Breast epithelium (tissue), 4 donors: ENCODE measurements at places on chromosomes 2 and 18. TPM values are rescaled to one million over a fixed set of nuclear protein-coding genes. Genes with fewer than 3 reads are reported as not detected.

GRCh38 chr2:5736050-5736449 is 43.9 kb downstream of the SOX11 start:
- DNase-seq: no peak

DNA sequence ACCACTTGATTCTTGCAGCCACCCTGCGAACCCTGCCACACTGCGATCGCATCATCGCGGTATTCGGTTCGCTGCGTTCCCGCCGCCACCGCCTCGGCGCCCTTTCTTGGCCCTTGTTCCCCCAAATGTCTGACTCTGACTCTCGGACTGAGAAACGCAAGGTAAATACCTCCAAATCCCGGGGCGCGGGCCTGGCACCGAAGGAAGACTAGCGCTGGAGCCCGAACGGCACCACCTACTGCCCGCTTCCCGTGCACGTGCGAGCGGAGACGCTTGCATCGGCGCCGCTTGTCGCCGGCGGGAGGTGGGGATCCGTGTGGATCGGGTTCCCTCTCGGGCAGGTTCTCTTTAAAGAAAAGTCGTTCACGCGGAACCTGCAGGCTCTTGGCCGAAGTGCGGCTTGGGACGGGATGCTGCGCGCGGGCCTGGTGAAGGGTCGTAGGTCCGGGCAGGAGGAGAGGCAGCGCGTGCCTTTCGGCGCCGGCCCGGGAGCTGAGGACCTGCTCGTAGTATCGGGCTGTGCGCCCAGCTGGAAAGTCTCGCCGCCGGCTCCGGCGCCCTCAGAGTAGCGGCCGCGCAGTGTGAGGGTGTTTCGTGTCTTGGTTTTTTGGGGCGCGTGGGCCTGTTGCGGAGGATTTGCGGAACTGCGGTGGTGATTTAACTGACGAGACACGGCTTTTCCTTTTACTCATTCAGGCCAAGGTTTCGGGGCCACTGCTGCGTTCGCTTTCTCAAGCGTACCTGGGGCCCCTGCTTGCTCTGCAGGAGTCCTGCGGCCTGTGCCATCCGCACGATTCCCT is 514 bp downstream of the BCL2L11 start:
- peak; percentile 57 for DNase-seq

DNA sequence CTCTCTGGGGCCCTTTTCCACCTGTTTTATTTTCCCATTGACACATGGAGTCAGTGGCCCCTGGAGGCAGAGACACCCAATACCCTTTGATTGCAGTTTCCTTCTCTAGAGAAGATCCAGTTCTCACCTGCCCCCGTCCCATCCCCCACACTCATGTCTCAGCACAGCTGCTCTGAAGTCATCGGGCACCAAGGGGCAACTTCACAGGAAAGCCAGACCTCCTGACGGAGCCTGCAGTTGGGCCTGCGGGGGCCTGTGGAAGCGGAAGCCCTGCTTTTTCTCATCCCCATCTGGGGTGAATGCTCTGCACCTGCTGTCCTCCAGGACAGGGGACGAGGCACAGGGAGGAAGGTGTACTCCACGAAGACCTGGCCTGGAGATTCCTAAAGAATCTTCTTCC is 308.3 kb upstream of the EPAS1 start:
- DNase-seq: no peak

Gene MSH6
- 42.6 TPM for total RNA-seq

- DNase-seq: no peak
These were observed 773.7 kb upstream of the RAB6C start for GRCh38 chr2:129205766-129206165.

GRCh38 chr18:23852236-23853045 is 162.1 kb upstream of the TTC39C start:
- no peak for DNase-seq

- DNase-seq: no peak
These were observed 757.1 kb upstream of the CDH7 start for GRCh38 chr18:64993695-64994094.

GRCh38 chr18:47779381-47779780 is 151.1 kb downstream of the SMAD2 start:
- no peak for DNase-seq

GRCh38 chr2:59974051-59974766 is 579.2 kb downstream of the BCL11A start:
- no peak for DNase-seq

GRCh38 chr2:216520112-216520511 is 21.5 kb downstream of the RPL37A start:
- DNase-seq: no peak

GRCh38 chr2:67560771-67561456 is 163.8 kb downstream of the ETAA1 start:
- DNase-seq: no peak

GRCh38 chr18:22868831-22869230 is 64.3 kb upstream of the RBBP8 start:
- DNase-seq: no peak

DNA sequence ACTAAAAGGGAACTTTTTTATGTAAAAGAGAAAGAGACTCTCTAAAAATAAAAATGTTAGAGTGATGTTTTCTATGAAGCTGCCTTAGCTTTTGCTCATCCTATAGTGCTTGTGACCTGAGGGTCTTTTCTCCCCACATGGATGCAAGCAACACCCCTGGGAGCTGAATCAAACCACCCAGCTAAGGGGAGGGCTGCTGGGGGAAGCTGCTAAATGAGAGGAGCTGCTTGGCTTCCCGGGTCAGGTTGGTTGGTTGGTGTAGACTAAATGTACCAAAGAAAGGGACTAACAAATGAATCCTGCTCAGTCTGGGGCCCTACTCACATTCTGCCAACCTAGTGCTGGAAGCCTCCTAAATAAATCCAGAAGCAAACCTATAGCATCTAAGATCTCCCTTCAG is 35.0 kb downstream of the AFF3 start:
- DNase-seq: no peak

DNA sequence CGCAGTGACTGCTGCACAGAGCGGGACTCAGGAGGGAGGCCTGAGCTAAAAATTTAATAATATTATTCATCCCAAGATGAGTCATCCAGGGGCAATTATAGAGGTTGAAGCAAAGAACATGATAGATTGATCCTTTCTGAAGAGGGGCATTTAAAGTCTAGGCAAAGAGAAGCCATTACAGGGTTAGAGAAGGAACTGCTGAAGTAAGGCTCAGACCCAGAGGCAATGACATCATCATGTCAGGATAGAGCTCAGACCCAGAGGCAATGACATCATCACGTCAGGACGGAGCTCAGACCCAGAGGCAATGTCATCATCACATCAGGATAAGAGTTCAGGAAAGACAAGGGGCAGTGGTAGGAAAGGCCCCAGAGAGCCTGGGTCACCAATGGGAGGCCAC is 184.0 kb downstream of the TMEM18 start:
- no peak for DNase-seq

Gene COL3A1
- total RNA-seq: 303 TPM

DNA sequence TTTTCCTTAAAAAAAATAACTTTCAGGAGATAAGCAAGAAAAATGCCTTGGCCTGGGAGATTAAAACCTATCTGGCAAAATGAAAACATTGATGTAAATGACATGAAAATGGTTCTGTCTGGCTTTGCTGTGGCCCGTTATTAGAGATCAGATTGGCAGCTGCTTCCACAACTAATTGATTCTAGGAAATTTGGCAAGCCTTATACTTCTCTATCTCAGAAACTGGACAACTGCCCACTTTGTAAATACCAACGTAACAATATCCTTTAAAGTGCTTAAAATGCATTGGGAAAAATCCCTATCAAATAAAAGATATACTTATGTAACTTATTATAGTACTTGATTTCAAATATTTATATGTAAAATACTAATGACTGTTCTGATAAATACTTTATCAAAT is 14.2 kb upstream of the SKA1 start:
- DNase-seq: no peak

- DNase-seq: no peak
These were observed 154.4 kb downstream of the DDX1 start for GRCh38 chr2:15745907-15746702.

DNA sequence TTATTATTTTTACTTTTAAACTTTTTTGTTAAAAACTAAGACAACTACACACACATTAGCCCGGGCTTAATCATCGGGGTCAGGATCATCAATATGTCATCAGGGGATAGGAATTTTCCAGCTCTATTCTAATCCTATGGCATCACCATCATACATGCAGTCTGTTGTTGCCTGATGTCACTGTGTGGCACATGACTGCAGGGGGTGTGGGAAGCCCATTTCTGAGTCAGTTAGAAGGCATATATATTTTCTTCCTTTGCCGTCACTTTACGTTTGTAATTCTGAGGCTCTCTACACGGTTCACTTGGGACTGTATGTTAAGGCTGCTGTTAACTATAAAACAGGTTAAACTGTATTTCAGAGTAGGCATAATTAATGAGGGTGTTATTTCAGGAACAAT is 144.4 kb upstream of the ITGA6 start:
- DNase-seq: no peak

Gene PRSS56
- not detected for total RNA-seq

GRCh38 chr2:62723253-62723652 is 17.7 kb downstream of the EHBP1 start:
- no peak for DNase-seq

- DNase-seq: no peak
These were observed 168.5 kb downstream of the FHOD3 start for GRCh38 chr18:36465970-36466369.

DNA sequence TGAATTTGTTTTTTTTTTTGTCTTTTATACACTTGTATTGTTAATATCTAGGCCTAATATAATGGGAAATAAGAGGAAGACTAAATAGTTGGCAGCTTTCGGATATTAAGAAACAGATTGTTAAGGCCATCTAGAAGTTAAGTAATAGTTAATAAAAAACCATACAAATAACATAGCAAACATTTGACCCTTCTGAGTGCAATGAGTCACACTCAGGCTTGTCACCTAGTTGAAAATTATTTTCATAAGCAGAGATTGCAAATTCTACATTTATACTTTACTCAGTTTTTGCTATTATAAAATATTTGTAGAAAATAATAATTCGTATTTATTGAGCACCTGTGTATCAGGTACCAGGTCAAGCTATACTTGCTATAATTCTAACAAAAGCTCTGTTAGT is 2.4 kb downstream of the NUP35 start:
- DNase-seq: no peak

DNA sequence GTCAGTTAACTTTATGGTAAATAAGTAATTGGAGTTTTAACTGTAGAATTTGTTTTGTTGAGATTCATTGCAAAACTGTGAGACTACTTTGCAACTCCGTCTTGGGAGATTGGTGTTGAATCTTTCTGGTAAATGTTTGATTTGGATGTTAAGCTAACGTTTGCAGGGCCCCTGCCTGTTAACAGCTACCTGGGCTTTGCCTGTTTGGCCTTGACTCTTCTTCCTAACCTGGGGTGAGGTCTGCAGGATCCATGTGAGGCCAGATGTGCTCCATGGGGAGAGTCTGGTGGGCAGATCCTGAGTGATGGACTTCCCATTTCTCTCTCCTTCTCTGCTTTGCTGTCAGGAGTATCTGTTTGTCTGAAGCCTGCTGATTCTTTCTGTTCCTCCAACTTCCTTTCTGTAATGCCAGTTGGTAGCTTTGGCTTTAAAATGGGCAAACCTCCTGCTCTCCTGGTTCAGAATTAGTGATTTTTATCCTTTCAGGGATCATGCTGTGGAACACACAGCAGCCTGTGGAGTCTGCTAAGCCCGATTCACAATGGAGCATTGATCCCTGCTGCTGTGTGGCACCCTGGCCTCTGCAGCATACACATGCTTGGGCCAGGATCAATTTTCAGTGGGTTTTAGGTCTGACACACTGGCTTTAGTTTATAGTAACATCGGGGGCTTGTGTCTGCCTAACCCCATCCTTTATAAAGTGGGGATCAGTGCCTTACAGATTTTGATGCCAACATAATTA is 36.3 kb downstream of the PTPRM start:
- DNase-seq: no peak

- DNase-seq: no peak
These were observed 57.7 kb downstream of the CCDC93 start for GRCh38 chr2:117956036-117956796.

DNA sequence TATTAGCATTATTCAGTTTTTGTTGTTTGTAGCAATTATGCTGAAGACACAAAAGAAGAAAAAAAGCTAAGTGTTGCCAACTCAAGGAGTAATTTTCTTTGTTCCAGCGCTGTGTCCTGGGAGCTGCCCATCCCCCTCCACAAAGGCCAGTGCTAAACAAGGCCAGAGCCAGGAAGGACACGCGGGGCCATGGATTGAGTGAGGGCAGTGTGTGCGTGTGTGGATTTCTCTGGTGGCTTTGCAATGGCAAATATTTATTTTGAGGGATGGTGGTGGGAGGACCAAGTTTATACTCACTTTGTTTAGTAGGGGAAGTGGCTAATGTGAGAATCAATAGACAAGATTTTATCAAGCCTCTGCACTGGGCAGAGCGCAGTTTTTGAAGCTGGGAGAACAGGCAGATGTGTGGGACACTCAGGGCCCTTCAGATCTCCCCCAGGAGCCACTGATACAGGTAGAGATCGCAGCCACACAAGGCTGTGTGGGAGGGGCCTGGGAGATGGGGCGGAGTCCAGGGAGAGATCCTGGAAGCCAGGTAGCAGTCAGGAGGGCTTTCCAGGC is 11.4 kb downstream of the AGAP1 start:
- no peak for DNase-seq

Gene MAL
- 0.32 TPM for total RNA-seq

DNA sequence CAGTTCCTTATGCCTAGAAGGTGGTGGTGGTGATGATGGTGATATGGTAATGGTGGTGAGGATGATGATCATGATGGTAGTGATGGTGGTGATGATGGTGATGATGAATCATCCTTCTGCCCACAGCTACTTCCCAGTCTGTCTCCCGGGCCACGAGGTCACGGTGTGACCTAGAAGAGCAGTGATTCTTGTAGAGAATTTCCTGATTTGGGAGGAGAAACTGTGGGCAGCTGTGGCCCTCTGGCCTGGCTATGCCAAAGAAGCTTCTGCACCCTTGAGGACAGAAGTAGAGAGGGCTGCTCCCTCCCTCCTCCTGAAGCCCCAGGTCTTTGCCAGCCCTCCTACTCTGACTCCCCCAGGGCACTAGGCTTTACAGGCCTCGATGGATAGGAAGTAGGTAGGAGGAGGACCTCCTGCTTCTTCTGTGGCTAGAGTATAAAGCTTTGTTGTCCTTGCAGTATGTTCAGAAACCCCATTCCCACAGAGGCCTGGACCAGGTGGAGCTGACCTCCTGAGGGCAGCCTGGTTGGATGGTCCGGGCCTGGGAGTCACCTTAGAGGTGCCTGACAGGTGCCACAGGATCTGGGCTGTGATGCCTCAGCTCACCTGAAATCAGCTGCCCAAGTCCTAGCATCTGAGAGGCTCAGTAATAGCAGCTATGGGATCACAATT is 57.9 kb upstream of the EPAS1 start:
- DNase-seq: no peak

GRCh38 chr2:194714541-194714940 is 942.5 kb upstream of the SLC39A10 start:
- DNase-seq: no peak

- DNase-seq: no peak
These were observed 106.6 kb upstream of the CYP1B1 start for GRCh38 chr2:38182492-38183003.

GRCh38 chr18:36912887-36913286 is 84.0 kb downstream of the KIAA1328 start:
- no peak for DNase-seq

Gene ERICH2
- not detected for total RNA-seq

Gene ZAP70
- total RNA-seq: 4.0 TPM

Gene TMEM127
- 44.5 TPM for total RNA-seq
